ENCODE measurements at places on chromosomes 11 and 22.

GRCh38 chr11:43261775-43262174 is 50.0 kb upstream of the API5 start:
- no peak for DNase-seq

DNA sequence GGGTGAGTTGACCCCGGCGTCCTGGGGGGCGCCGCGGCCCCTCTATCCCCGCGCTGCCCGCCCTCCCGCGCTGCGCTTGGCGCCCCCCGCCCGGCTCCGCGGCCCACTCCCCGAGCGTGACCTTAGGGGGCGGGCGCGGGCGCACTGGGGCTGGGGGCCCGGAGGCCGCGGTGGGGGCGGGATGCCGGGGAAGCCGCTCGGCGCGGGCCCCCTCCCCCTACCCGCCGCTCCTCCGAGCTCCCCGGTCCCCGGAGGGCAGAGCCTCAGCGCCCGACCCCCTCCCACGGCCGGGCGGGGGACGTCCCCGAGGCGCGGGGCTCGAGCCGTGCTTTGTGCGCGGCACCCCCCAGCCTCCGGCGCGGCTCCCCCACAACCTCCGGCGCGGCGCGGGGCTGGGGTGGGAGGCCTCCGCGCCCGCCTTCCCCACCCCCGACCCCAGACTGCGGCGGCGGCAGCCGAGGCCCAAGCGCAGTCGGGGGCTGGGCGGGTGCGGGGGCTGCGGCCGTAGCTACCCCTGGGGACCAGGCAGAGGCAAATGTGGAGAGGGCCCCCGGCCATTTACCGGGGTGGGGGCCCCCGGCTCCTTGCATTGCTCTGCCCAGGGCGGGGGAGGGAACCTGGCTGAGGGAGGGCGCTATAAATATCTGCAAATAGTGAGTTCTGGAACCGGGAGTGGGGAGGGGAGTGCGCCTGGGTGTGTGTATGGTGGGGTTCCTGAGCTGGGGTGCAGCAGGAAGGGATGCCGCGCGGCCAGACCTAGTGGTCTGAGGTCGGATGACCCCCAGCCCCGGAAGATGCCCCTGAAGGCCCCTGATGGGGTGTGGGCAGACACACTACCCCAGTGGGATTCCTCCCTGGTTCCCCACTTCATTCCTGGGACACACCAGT is 988 bp downstream of the MGAT3 start:
- no peak for DNase-seq

DNA sequence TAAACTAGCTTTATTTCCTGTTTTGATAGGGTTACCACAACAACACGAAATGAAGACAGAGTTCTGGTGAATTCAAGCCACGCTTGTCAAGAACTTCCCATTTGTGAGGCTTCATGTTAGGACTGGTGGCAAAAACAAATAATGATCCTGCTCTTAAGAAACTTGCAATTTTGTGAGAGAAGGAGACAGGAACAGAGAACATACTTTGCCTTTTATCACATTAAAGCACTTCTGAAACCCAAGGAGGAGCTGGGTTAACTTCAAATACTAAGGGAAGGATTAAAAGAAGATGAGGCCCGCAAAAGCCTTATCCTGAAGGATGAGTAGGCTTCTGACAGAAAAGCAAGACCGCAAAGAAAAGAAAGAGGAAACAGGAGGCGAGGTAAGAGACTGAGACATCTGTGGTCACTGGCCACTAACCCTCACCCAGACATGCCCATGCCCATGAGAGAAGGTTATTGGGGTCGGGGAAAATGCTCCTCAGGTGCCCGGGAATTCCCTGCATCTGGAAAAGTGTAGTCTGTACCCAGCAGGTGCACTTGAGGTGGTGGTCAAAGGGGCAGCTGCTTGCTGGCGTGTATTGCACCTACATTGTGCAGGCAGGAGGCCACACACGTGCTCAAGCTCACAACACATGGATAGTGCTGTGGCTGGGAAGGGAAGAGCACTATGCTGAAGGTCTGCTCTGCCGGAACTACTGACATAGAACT is 50.5 kb downstream of the MAPK1 start:
- no peak for DNase-seq

DNA sequence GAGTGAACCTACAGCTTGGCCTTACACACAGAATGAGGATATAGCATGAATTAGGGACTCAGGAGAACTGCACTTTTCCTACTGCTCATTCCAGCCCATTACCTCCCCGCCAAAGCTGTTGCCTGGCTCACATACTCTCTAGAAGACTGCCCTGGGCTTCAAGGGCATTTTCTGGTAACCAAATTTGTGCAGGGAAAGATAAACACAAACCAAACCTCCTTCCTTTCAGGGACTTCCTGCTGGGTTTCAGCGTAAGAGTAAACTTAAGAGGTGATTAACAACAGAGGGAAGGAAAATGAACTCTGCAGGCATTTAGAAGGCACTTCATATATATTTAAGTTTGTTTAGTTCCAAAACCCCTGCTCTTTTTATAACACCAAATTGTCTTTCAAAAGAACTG is 194.9 kb downstream of the SWAP70 start:
- no peak for DNase-seq

GRCh38 chr11:11534981-11535380 is 86.8 kb downstream of the GALNT18 start:
- DNase-seq: no peak

DNA sequence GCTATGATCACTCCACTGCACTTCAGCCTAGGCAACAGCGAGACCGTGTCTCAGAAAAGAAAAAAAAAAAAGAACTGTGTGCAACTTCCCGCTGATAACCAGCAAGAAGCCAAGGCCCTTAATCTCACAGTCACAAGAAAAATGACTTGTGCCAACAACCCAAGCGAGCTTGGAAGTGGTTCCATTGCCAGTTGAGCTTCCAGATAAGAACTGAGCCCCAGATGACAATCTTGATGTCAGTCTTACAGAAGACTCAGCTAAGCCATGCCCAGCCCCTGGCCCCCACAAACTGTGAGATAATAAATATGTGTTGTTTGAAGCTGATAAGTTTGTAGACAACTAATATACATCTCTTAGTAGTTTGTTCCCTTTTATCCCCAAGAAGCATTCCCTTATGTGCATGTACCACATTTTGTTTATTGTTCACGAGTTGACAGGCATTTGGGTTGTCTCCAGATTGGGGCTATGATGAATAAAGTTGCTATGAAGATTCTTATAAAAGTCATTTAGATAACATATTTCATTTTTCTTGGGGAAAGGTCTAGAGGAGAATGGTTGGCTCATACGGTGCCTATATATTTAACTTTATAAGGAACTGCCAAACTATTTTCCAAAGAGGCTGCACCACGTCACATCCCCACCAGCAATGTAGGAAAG is 85.9 kb downstream of the TIMP3 start:
- no peak for DNase-seq

DNA sequence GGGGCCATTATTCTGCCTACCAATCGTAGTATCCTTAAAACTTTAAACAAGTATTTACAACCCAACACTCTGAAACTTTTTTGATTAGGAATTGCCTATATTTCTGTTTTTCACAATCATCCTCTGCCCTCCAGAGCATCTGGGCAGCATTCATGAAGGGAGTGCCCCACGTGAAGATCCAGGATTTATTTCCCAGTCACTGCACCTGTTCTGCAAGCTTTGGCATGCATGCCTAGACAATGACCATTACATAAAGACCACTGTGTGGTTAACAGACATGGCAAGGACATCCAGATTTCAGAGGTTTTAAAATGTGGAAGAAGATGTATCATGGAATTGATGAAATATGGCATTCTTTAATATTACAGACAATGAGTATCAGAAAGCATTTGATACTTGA is 1083.8 kb downstream of the TBC1D22A start:
- no peak for DNase-seq

Data from RWPE2 (cell line).